T-helper 22 cell (primary cell): ENCODE measurements at places on chromosomes 16 and 17.

DNA sequence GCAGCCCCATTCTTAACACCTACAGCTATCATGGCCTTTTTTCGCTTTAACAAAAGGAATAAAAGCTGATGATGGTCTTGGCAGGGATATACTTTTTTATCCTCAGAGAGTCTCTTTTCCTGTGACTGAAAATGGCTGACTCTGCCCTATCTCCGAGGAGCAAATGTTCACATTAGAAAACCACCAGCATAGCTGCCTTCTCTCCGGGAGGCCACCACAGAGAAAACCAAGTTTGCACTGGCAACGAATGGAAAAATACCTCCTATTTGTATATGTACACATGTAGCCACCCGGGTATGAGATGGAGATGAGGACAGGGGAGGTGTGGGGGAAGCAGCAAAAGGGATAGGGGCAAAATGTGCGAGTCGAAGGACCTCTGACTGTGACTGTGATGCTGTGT is 88.2 kb downstream of the STX8 start:
- DNase-seq: no peak

GRCh38 chr16:86516623-86517003 is 6.3 kb downstream of the FOXF1 start:
- DNase-seq: no peak

- no peak for DNase-seq
Observed at GRCh38 chr17:30950669-30951399, 20.0 kb upstream of the RNF135 start.

DNA sequence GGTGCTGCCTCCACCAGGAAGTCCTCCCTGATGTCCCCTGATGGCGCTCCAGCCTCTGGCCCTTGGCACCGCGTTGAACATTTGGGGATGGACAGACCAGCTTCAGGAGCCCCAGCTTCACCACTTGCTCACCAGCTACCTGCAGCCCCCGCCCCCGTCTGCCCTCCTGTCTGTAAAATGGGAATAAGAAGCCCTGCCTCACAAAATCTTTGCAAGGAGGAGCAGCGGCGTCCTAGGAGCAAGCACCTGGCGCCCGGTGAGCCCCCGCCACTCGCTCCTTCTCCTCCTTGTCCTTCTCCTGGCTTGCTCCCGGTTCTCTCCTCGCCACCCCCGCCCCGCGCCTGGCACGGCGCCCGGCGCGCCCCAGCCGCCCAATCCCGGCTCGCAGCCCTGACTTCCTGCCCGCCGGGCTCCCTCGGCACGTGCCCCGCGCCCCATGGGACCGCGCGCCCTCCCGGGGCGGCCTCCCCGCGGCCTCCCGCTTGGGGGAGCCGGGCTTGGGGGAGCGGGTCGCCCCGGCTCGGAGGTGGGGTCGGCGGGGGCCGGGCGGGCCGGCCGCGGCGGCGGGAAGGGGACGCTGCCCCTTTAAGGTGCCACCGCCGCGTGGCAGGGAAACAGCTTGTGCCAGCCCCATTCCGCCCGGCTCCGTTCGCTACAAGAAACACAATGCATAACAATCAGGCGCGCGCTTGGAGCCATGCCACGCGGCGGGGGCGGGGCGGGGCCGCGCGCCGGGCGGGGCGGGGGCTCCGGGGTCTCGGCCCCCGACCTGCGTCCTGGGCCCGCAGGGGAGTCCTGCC is 9.1 kb upstream of the PPP1R1B start:
- peak; percentile 17 for DNase-seq

DNA sequence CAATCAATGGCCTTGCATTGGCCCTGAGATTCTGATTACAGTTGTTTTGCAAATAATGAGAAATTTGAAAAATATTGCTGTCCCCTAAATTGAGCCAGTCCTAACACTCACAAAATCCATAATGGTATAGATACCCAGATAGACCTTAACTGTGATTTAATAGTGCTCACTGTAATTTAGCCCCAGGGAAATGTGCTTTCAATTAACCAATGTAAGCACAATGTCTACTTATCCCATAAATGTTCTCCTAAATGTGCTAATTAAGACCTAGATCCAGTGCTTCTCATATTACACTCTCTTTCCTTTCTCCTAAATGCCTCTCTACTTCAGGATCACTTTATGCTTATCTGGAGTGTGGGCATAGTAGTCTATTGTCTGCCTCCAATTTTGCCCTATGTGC is 417.8 kb upstream of the CCL2 start:
- DNase-seq: no peak

DNA sequence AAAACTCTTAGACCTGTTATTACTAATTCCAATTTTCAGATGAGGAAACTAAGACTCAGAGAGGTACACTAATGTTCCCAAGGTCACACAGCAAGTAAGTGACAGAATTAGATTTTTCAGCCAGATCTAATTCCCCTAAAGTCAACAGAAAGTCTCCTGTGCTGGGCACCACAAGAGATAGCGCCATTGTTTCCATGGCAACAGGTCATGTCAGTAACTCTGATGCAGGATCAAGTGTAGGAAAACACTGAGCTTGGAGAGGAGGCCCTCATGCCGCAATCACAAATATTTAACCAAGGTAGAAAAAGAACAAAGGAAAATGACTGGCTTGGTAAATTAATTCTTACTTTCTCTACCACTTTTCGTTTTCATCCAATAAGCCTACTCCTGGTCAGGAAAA is 166.0 kb upstream of the CDH13 start:
- no peak for DNase-seq

GRCh38 chr16:84844049-84844350 is 24.2 kb downstream of the CRISPLD2 start:
- DNase-seq: no peak

DNA sequence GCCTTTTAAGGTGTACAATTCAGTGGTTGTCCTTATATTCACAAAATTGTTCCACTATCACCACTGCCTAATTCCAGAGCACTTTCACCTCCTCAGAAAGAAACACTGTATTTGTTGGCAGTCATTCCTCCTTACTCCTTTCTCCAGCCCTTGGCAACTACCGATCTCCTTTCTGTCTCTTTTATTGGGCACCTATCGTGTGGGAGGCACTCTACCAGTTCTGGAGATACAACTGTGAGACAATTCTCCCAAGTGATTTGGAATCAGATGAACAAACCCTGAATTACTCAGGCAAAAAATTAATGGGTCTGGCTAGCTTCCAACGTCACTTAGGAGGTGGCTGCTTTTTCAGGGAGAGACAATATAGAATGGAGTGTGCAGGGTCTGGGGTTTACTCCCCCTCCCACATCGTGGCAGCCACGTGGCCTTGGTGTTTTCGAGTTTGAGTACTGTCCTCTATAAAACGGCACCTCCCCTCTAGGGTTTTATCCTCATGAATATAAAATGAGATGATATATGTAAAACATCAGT is 63.9 kb downstream of the SHISA9 start:
- DNase-seq: no peak

DNA sequence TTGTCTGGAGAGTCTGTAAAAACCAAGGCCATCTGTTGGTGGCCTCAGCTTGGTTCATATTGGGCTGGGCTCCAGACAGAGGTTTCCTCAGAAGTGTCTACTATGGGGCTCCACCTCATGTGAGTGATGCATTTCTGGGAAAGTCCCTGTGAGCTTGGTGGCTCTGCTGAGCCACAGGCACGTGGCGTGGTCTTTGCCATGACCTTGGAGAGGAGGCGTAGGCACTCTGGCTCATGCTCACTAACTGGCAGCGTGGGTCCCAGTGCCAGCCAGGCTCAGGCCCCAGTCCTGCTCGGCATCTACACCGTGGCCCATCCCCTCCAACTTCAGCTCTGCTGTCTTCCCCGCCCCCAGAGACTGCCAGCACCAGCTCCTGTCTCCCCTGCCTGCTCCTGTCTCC is 10.7 kb upstream of the SMTNL2 start:
- DNase-seq: peak; percentile 18

- DNase-seq: no peak
Observed at GRCh38 chr17:77373299-77374169, 232.8 kb downstream of the SEC14L1 start.

- no peak for DNase-seq
Observed at GRCh38 chr17:44780845-44781480, 22.2 kb downstream of the ADAM11 start.

DNA sequence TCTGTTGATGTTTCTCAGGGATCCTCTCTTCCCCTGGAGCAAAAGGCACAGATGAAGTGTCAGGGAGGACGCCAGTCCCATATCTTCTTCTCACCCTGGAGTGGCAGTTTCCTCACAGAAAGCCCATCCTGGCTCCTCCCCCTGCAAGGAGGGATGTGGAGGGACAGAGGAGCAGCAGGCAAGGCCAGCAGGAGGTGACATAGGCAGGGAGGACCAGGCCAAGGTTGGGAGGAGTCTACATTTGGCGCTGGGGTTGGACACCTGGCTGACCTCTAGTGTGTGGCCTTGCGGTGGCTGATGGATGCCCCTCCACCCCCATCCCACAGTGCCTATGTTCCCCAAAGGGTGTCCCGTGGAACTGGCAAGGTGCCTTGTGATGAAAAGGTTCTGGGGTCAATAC is 125.4 kb downstream of the SEC14L1 start:
- DNase-seq: no peak

DNA sequence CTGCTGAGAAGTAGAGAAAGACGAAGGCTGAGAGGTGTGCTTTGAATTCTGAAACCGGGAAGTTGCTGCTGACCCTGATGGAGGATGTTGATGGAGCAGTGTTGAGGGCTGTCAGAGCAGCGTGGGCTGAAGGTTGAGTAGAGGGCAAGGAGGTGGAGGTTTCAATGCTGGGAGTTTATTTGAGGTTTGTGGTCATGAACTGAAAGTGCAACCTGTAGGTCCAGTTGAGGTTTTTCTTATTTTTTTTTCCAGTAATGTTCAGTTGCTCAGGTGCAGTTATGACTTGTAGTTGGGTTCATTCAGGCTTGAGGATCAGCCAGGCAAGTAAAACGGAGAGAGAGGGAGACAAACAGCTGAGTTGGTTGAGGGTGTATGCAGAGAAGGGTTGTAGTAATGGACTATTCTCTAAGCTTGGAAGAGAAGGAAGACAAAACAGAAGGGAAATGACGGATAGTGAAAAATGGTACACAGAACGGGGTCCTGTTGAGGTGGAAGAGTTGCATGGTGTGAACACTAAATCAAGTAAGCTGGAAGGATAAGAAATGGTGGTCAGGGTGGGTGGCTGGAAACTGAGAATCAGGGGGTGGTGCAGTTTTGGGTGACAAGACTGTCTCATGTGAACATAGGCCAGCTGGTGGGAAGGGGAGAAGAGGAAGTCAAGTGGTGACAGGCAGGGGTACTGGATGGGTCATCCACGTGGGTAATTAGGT is 8.7 kb upstream of the UBE2G1 start:
- DNase-seq: no peak

DNA sequence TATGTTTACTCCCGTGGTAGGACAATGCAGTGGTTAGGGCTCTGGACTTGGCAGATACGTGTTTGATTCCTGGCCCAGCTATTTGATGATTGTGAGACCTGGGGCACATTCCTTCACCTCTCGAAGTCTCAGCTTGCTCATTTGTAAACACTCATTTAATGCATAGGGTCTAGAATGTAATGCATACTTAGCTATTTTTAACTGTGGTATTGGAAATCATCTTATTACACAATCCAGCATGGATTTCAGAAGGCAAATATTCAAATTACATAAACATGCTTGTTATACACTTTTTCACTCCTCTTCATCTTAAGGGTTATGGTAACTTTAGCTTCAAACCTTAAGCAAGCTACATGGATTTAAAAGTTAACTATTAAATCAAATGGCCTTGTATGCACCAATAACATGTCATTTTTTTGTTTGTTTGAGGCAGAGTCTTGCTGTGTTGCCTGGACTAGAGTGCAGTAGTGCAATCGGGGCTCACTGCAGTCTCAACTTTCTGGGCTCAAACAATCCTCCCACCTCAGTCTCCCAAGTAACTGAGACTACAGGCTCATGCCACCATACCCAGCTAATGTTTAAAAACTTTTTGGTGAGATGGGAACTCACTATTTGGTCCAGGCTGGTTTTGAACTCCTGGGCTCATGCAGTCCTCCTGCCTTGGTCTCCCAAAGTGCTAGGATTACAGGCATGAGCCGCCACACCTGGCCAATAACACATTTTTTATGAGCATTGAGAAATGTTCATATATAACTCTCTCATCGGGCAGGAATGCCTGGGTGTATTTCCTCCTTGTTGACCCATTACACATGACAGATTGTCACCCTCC is 52.5 kb downstream of the VAT1L start:
- DNase-seq: no peak

DNA sequence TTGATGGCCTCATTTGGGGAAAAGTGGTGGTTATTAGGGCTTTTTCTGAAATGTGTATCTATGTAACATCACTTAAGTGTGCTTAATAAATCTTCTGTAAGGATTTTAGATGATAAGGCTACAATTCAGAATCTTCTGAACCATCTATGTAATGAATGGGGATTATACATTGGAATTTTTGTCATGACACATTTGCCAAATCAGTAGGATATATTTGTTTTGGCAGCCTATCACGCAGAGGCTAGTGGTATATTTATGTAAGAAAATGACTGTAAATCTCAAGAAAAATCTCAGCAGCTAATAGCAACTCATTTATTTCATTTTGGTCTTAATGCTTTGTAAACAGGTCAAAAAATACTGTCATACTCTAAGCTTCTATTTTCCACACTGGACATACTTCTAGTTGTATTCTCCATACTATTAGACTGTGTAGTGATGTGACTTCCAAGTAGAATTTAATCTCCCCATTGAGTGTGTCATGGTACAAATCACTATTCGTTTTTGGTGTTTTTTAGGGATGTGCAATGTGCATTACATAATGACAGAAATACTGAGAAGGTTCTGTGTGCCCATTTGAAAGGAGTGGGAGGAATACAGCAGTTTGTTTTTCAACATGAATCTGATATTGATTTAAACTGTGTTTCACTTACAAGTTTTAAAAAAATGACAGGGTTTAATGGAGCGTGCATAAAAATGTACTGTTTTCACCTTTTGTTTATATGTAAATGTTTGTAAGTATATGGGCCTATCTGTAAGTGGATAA is 29.2 kb downstream of the CLUH start:
- DNase-seq: no peak

GRCh38 chr17:41406205-41406604 is 8.8 kb upstream of the KRT31 start:
- DNase-seq: no peak

GRCh38 chr17:27667656-27668487 is 36.9 kb downstream of the LGALS9 start:
- DNase-seq: no peak

- no peak for DNase-seq
Observed at GRCh38 chr16:55655897-55656681, at the start of gene SLC6A2. Gene SLC6A2 (plus strand): TSS chr16:55655988. CDS start chr16:55656695, 707 bp downstream.

GRCh38 chr17:77128896-77129567 is 11.7 kb upstream of the SEC14L1 start:
- no peak for DNase-seq

- DNase-seq: no peak
Observed at GRCh38 chr16:69451166-69451565, 26.7 kb downstream of the CYB5B start.

DNA sequence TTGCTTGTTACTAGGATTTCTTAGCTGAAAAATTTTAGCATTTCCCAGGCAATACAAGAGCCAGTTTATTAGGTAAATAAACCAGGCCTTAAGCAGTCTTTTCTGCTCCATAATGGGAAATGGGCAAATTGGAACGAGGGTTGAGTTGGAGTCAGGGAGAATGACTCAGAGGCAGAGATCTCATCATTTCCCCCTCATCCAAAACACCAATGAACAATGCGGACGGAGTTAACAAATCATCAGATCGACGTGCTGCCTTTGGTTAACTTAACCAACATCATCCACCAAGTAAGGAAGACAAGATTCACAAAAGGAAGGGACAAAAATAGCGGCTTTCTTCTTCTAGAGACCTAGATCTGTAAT is 243.5 kb downstream of the STX8 start:
- no peak for DNase-seq
